ENCODE measurements at places on chromosomes 7 and 10. TPM values are rescaled to one million over a fixed set of nuclear protein-coding genes. Genes with fewer than 3 reads are reported as not detected.

- no peak for DNase-seq
These were observed 13.0 kb upstream of the VIPR2 start for GRCh38 chr7:159157714-159158113.

Gene SMKR1
- 19.5 TPM for polyA plus RNA-seq

Gene EPHA1
- polyA plus RNA-seq: 0.22 TPM

DNA sequence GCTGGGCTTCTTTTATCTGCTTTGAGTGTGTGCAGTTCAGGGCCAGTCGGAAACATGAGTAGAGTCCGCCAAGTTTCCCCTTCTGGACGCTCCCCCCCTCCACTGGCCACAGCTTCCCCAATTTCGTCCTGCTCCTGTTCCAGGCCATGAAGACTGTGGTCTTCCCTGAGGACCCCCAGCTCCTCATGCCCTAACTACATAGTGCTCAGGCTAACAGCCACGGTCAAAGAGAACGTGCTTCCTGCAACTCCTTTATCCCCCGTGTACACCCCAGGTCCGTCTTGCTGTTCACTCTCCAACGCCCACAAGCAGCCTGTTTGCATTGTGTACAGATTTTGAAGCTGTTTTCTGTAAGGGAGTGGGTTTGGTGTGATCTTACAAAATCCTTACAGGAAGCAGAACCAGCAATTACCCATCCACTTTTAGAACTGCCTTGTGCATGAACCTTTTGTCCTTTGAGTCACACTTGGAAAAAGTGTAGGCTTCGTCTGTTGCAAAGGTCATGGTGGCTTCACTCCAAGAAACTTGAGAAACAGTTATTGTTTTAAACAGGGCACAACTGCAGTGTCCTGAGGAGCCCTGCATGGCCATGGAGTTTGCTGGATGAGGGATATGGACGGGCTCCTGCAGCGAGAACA lies 77.0 kb upstream of the FAM20C start:
- no peak for DNase-seq

DNA sequence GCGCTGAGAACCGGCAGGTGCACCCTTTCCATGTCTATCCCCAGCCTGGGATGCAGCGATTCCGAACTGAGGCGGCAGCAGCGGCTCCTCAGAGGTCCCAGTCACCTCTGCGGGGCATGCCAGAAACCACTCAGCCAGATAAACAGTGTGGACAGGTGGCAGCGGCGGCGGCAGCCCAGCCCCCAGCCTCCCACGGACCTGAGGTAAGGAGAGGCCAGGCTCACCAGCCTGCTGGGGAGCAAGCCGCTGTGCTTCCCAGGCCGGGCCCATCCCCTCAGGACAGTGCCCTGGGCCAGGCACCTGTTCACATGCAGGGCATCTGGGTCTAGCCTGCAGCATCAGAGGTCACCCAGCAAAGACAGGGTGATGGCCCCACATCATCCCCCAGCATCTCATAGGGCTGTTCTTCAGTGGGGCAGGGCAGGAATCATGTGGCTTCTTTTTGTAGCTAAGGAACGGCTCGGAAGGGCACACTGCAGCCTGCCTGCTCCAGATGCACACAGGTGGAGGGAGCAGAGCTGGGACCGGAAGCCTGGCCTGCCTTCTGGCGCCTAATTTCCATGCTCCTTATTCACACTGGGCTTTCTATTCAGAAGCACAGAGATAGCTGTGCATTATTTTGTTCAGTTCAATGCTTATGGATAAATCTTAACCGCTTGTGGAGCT lies 18.9 kb downstream of the BAG3 start:
- DNase-seq: no peak

GRCh38 chr7:130476297-130477150 lies 15.4 kb upstream of the MEST start:
- DNase-seq: no peak

GRCh38 chr10:70295321-70295720 lies 11.5 kb upstream of the NPFFR1 start:
- no peak for DNase-seq

GRCh38 chr10:24848195-24848594 lies 104.2 kb downstream of the PRTFDC1 start:
- DNase-seq: no peak

DNA sequence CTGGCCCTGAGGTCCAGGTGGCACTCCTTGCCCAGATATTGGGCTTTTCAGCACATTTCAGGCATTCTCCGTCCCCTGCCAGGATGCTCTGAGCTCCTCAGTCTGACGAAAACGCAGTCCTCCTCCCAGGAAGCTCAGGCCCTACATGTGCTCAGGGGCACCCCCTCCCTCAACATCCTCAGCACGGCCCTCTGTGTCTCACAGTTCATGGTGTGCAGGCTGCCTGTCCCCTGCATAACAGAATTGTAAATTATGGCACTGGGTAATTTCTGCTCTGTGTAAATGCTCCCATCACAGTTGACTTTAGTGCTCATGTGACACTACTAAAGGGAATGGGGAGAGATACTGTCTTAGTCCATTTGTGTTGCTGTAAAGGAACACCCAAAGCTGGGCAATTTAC lies 563.8 kb downstream of the DNAJB6 start:
- DNase-seq: no peak

Gene HERPUD2
- 65.1 TPM for polyA plus RNA-seq

- DNase-seq: no peak
These were observed 610.6 kb upstream of the FOXK1 start for GRCh38 chr7:4071370-4072058.

Gene MMP21
- not detected for polyA plus RNA-seq

DNA sequence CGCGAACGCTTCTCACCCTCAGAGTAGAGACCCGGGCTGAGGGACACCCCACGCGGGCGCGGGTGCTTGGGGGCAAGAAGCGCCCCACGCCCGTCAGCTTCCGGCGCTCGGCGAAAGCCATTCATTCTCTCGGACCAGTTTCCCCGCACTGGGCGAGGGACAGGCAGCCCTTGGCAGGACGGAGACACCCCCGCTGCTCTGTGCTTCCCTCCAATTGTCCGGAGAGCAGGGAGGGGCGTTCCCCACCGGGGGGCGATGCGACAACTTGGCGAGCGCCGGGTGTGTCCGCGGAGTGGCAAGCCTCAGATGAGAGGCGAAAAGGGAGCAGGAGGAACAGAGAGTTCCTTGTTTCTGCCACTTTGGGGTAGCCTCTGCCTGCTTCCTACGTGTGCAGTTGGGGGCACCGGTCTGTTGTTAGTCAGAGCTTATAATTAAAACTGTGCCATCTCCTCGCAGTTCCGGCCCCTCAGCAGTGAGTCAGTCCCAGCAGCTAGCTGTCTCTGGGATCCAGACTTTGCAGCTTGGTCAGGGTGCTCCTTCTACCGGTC lies 1.7 kb downstream of the GPR158 start:
- no peak for DNase-seq

DNA sequence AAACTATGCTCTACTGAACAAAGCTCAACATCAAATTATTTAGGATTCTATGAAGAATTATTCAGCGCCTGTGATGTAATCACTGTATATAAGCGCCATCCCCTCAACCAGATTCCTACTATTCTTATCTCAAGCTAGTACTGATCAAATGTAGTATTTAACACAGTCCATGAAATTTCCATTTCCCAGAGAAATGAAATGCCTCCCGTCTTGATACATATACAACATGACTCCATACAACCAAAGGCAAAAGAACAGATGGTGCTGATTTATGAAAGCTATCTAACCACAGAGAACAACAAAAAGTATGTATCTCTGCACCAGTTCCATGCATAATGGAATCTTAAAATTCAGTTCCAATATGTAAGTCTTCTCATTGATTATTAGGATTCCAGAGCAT lies 406.1 kb downstream of the PARD3 start:
- no peak for DNase-seq

- DNase-seq: no peak
These were observed 212.7 kb upstream of the MKI67 start for GRCh38 chr10:128338951-128339350.

DNA sequence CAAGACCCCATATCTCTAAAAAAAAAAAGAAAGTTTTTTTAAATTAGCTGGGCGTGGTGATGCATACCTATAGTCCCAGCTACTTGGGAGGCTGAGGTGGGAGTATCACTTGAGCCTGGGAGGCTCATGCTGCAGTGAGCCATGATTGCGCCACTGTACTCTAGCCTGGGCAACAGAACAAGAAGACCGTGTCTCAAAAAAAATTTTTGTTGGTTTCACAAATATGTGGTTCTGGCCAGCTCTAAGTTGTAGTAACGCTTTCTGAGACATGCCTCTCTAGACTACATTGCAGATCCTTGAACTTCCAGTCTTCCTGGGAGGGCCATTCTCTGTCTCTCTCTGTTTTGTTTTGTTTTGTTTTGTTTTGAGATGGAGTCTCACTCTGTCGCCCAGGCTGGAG lies 24.6 kb upstream of the RHBDD2 start:
- no peak for DNase-seq

All from immature natural killer cell (primary cell).